ENCODE measurements at places on chromosomes 12 and 14.

DNA sequence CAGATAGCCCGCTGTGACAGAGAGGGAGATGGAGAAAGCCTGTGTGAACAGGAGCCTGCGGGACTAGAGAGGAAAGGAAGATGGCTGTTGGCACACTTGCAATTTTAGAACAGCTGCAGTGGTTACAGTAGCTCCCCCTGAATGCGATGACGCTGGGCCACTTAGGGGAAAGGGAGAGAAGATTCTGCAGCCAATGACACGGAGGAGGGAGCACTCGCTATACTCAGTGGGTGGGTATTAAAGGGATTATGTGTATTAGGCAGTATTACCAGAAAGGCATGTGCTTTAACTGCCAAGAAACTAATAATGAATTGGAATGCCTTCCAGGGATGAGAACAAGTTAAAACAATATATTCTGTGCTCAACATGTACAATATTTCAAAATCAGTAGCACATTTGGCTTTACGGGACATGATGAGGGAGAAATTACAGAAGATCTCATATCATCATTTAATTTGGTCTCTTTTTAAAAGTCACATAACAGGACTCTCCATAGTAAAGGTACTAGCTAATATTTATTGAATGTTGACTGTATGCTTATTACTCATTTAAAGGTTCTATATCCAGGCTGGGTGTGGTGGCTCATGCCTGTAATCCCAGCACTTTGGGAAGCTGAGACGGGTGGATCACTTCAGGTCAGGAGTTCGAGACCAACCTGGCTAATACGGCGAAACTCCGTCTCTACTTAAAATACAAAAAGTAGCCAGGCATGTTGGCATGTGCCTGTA, 35.9 kb upstream of the FOS start:
- peak; percentile 94 for DNase-seq

GRCh38 chr12:109670731-109671130, 42.9 kb upstream of the FAM222A start:
- no peak for DNase-seq

DNA sequence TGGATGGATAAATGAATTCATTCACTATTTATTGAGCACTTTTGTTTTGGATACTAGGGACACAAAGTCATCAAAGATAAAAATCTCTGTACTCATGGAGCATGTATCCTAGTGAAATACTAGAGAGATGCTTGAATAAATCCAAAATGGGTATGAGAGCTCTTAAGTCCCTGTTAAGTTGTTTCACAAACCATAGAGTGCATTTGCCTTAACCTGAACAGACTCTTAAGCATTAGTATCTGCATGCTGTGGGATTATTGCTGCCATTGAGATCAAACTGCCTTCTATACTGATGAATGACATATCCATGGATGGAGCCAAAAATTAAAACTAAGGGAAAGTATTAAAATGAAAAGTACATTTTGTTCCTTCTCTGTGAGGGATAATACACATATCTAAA, 206.5 kb upstream of the KRR1 start:
- no peak for DNase-seq

GRCh38 chr14:67609642-67610310, 9.7 kb upstream of the PIGH start:
- no peak for DNase-seq

Measured in amniotic epithelial cell (primary cell).